ENCODE measurements at places on chromosomes 1 and 21. TPM values are rescaled to one million over a fixed set of nuclear protein-coding genes. Genes with fewer than 3 reads are reported as not detected.

DNA sequence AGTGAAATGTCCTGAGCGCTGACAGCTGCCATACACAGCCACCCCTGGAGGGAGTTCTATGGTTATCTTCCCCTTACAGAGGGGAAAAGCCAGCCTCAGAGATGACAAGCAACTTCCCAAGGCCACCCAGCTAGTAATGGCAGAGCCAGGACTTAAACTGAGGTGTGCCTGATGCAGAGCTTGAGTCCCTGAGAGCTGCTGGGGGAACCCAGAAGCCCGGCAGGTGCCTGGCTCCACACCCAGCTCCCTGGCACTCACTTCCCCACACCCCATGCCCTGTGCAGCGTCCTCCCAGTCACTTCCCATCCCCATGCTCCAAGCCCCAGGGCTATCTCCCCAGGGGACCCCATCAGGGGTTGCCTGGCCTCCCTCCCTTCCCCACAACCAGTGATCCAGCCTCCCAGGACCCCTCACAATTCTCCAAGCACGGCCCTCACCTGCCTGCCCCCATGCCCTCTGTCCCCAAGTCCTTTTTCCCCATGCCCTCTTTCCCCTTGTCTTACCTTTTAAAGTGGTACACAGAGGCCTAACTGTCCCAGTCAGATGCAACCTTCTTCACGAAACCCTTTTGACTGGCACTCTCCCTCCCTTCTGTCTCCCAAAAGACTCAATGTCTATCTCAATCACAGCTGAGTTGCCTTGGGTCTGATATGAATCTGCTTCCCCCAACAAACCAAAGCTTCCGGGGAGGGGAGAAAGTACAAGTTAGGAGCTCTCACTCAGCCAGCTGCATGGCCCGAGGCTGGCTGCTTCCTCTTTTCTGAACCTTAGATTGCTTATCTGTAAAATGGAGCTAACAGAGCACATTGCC, 39.8 kb upstream of the LRP8 start:
- H3K4me3 ChIP-seq, result peak overlapping the region; percentile 77
- H3K36me3 ChIP-seq, result no peaks in the 10 kb centered on the region
- H3K27me3 ChIP-seq, result no peaks in the 10 kb centered on the region
- H3K27ac ChIP-seq, result peak overlapping the region; percentile 75
- DNase-seq, result peak; percentile 17
- H3K4me1 ChIP-seq, result peaks cover 16% of the 10 kb centered on the region

TNN gene
- total RNA-seq, result 0.06 TPM

DNA sequence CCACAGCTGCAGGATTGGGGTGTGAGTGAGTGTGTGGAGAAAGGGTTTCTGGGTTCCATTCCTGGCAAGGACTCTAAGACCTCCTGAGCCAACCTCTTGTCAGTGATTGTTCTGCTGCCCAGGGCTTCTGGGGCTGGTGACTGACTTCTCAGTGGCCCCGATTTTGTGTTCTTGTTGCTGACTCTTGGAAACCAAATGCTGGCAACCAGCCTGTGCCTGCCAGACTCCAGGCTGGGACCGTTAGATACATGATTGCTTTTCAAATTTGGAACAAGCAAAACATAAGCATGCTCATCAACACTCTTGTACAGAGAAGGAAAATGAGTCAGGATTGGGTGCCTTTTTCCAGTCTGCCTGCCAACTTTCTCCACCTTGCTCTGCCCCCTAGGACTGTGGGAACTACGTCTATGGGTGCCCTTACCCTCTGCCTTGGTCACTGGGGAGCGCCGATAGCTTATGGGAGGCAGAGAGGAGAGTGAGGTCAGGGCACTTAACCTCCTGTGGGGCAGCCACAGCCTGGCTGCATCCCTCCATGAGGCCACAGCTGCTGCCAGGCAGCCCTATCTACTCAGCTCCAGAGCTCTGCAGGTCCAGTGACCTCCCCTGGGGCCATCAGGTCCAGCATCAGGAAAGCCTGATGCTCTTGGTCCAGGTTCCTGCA, 39.3 kb upstream of the EPS8L3 start:
- peaks cover 46% of the 10 kb centered on the region for H3K4me1 ChIP-seq
- no peaks in the 10 kb centered on the region for H3K36me3 ChIP-seq
- peak overlapping the region; percentile 93 for H3K27ac ChIP-seq
- no peak for DNase-seq
- H3K4me3 ChIP-seq, result no peak overlapping the region

FAF1 gene
- 83.7 TPM for total RNA-seq

DNA sequence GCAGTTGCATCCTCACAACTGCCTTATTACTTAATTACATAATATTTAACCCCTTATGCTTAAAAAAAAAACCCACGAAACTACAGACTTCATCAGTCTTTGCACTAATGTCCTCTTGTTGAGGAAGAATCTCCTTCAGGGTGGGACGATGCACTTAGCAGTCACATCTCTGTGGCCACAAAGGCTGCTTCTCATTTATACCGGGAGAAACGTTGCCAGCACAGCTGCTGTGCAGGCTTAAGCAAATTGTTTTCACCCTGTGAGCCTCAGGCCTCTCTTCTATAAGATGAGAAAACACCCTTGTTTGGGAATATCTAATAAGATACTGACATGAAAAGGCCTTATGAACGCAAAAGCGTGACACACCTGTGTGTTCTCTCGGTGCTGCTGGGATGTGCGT, 2.9 kb upstream of the OBSCN start:
- no peak for DNase-seq
- no peak overlapping the region for H3K27ac ChIP-seq
- H3K4me3 ChIP-seq, result no peak overlapping the region
- peaks cover 2% of the 10 kb centered on the region for H3K36me3 ChIP-seq
- no peaks in the 10 kb centered on the region for H3K4me1 ChIP-seq

CD53 gene
- total RNA-seq, result 193 TPM

RORC gene
- total RNA-seq, result 0.06 TPM

MYOM3 gene
- total RNA-seq, result not detected
